ENCODE measurements at places on chromosomes 5 and 9. TPM values are rescaled to one million over a fixed set of nuclear protein-coding genes. Genes with fewer than 3 reads are reported as not detected.

GRCh38 chr9:137319739-137320551 is 17.9 kb upstream of the NRARP start:
- no peak for DNase-seq

DNA sequence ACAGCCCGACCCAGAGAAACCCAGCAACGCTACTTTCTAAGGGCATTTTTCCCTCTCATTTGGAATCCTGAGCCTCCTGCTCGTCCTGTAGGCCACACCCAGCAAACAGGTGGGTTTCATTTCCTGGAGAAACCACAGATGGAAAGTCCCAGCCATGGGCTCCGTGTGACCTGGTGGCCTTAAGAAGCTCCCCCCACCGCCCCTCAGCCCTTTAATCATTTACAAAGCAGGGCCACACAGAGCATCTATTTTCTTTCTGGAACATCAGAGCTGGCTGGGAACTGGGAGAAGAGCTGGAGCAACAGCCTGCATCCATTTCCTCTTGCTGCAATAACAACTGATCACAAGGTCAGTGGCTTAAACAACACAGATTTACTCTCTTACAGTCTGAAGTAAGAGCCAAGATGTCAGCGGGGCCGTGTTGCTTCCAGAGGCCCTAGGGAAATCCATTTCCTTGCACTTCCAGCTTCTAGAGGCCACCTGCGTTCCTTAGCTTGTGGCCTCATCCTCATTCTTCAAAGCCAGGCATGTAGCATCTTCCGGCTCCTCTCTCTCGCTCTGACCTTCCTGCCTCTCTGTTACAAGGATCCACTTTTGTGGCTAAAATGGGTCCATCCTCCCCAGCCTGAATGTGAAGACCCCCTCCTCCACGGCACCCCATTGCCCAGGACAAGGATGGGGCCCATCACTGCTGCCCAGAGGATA is 40.5 kb downstream of the C9orf50 start:
- DNase-seq: no peak

The LRRC19 gene
- not detected for total RNA-seq

The SLC34A1 gene
- not detected for total RNA-seq

DNA sequence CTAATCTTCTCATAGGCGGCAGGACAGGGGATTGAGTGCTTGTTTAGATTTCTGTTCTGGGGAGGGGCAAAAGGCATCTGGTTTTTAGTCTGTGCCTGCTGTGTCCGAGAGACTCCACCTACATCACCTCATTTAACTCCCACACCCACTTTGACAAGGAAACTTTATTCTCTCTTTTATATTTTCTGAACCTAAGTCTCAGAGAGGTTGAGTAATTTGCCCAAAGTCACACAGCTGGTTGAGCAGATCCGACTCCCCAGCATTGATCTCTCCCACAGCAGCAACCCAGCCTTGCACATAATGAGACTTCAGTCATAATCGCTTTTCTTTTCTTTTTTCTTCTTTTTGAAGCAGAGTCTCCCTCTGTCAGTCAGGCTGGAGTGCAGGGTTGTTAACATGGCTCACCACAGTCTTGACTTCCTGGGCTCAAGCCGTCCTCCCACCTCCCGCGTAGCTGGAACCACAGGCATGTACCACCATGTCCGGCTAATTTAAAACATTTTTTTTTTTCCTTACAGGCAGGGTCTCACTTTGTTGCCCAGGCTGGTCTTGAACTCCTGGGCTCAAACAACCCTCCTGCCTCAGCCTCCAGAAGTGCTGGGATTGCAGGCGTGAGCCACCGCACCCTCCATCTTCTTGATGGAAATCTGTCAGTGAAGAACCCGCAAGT is 36.5 kb upstream of the ANKRD33B start:
- no peak for DNase-seq

The IL9 gene
- total RNA-seq: not detected

DNA sequence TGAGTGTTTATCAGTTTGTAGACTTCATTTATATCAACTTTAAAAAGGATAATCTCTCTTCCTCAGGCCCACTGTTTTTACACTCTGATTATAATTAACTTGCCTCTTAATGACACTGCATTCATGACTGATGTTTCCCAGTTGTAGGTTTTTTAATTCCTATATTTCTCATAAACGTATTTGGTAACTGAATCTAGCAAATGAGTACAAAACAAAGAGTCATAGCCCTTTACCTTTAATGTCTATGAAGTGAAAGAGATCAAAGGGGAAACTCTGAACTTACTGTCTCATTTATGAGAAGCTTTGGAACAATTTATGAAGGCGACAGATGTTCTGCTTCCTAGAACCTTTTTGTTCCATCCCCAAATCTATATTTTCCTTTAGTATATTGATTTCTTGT is 56.6 kb upstream of the ABCA1 start:
- DNase-seq: no peak

GRCh38 chr9:2262386-2263071 is 247.4 kb downstream of the SMARCA2 start:
- DNase-seq: no peak

The TRIM32 gene
- total RNA-seq: 23.9 TPM

DNA sequence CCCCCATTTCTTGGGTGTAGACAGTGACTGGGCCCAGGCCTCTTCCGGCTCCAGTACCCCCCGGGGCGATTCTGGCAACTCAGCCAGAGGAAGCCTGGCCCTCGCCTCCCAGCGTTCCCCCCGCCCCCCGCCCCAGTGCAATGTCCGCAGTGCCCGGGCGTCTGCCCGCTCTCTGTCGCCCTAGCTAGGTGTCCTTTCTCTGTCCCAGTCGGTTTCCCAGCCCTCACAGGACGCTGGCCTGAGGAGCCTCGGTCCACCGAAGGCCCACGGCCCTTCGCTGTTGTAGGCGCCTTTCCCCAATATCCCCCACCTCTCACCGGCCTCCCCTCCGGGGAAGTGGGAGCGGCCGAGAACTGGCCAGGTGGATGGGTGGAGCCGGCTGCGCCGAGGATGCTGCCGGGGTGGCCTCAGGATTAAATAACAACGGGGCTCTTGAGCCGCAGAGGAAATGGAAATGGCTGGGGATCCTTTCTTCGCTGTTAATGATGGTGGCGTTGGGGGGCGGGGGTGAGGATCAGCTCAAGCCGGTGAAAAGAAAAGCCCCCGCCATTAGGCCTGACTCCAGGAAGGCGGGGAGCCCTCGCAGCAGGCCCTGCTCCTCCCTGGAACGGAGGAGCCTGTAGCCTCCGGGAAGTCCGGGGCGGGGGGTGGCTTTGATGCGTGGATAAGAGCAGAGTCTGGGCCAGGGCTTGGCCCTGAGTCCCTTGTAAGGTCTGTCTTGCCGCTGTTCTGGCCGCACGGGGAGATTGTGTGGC is 1.1 kb upstream of the SPRY4 start:
- peak; percentile 39 for DNase-seq

GRCh38 chr5:79959407-79959806 is 31.7 kb downstream of the MTX3 start:
- DNase-seq: no peak

GRCh38 chr9:3658964-3659363 is 133.2 kb upstream of the RFX3 start:
- DNase-seq: no peak
